Hematopoietic multipotent progenitor cell treated with erythropoietin and hydrocortisone succinate and interleukin-3 and kit ligand, for 8 days (in vitro differentiated cells): ENCODE measurements at places on chromosomes 5 and 9.

GRCh38 chr5:150762211-150762610 lies 3.4 kb upstream of the DCTN4 start:
- DNase-seq: no peak

- no peak for DNase-seq
These were observed 15.4 kb downstream of the FAM174A start for GRCh38 chr5:100550531-100551051.

DNA sequence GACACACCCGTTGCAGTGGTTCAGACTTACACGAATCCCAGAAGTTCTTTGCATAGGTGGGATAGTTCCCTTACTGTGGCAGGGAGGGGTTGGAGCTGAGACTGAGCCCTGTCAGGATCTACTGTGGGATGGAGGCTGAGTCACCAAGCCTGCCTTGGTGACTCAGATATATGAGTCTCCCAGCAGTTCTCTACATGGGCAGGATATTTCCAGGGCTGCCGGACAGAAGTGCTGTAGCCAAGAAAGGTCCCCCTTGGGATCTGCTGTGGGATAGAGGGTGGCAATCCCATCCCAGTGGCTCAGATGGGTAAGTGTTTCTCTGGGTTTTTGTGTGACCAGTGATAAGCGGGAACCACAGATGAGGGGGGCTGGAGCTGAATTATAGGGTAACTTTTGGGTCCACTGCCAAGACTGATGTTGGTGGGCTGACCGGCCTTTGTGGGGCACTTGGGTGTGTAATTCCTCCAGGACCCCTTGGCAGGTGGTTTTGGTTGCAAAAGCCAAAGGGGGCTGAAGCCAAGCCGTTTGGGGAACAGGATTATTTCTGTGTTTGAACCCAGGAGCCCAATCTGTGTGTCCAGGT lies 18.7 kb downstream of the XRCC4 start:
- DNase-seq: no peak

DNA sequence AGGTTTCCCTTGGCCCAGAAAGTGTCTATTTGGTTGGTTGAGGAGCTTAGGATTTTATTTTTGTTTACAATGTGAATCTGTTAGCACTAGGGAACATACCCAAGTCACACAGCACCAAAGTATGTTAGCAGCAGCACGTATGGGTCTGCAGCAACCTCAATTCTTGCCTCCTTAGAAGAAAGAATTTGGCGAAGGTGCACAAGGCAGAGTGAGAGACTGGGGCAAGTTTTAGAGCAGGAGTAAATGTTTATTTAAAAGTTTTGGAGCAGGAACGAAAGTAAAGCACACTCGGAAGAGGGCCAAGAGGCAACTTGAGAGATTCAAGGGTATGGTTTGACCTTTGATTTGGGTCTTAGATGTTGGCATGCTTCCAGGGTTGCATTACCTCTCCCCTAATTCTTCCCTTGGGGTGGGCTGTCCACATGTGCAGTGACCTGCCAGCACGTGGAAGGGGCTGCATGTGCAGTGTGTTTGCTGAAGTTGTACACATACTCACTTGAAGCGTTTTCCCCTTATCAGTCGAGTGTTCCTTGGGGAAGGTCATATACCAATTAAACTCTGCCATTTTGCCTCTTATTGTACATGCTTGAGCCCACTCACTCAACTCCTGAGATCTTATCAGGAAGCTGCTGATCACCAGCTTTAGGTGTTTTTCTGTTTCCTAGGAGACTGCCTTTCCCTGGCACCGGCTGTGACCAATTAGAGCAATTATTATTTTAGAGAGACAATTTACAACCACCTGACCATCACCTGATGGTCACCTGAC lies 64.9 kb upstream of the SHC3 start:
- no peak for DNase-seq

DNA sequence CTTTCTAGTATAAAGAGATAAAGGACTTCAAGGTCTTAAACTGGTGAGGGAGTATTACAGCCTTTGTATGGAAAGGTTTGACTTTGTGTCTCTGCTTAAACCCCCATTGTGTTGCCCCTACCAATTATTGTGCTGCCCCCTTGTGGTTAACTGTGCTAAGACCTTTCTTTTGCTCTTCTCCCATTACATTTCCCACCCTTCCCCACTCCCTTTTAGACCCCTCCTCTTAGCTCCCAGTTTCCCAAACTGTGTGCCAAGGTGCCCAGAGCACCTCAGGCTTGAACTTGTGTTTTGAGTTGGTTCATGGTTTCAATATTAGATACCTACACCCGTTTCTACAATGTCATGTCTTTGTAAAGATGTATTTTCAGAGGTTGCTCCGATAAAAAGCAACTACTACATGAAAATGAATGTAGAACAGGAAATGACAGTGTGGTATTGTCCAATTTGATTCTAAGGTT lies 2.9 kb downstream of the JAK2 start:
- peak; percentile 89 for DNase-seq

GRCh38 chr9:114898741-114899140 lies 31.6 kb downstream of the TNFSF8 start:
- DNase-seq: peak; percentile 16

DNA sequence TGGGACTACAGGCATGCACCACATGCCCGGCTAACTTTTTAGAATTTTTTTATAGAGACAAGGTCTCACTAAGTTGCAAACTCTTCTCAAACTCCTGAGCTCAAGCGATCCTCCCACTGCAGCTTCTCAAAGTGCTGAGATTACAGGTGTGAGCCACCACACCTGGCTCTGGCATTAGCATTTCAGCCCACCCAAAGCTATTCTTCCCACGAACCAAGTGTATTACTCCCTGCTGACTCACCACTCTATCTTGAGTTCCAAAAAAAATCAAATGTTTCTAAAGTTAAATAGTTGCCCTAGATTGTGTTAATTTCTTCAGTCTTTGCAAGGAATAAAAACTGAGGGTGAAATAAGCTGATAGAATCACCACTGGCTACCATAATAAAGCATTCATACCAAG lies 205.5 kb downstream of the ARRDC3 start:
- no peak for DNase-seq

DNA sequence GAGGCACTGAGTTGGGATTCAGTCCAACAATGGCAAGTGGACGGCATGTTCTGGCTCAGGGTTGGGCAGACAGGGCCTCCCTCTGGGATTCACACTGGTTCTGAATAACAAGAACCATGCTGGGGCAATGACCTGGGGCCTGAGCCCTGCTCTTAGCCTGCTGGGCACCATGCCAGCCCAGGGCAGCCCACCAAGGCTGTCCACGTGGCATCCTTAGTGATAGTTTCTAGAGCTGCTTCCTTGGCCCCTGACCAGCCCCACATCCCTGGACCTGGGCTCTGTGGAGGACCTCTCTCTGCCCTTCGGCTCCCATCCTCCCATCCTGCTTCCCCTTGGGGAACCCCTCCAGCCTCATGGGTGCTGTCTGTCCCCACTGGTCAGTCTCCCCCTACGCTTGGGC lies 22.3 kb upstream of the OLFM1 start:
- DNase-seq: no peak
